T-helper 1 cell (primary cell): ENCODE measurements at places on chromosomes 2 and 18.

DNA sequence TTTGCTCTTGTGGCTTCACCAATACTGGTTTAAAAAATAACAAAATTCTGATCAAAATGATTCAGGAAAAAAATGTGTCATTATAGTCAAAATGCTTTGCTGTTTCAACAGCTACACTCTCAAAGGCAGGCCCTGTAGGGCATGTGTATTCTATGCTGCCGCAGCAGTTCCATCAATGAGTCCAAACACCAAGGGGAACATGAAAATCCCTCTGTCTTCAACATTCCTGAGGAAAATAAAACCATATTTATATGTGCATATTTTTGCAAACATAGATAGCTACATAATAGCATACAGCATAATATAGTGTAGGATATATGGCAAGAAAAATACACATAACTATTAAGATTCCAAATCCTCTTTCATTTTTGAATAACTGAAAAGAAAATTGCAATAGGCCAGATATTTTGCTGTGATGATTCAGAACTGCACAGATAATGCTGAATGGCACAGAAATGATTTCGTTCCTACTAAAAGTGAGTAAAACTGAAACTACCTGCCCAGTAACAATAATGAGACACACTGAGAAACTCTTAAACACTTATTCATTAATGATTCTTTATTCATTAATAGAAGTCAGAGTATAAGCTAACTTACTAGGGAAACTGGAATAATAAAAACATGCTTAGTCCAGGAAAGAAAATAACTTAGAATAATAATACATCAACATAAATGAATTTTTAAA is 343.8 kb downstream of the SUCLG1 start:
- peak; percentile 8 for DNase-seq

DNA sequence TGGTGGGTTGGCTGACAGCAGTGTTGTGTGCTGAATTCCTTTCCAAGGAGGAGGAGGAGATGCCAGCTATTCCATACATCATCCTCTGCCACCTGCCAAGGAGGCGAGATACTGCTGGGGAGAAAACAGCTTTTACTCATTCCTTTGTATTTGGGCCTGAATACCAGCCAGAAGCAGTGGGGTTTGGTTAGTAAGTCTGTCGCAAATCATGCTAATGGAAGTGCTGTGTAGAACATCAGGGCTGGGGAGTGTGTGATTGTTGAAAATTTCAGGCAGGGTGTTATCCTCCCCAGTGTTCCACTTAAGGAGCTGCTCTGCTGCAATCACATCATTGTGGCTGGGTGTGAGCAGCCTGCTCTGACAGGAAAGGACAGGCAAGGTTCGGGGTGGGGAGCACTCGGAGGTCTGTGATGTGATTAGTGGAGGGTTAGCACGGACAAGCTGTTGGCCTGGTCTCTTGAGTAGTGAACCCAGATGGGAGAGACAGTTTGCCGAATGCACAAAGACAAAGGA is 128.2 kb upstream of the DLX2 start:
- DNase-seq: no peak

GRCh38 chr2:176388861-176389260 is 119.6 kb downstream of the MTX2 start:
- no peak for DNase-seq

GRCh38 chr2:24711865-24712264 is 81.3 kb downstream of the PTRHD1 start:
- DNase-seq: no peak

- DNase-seq: no peak
Observed at GRCh38 chr2:239532859-239533258, 132.0 kb upstream of the HDAC4 start.
